H9 (cell line): ENCODE measurements at places on chromosomes 1 and 21. TPM values are rescaled to one million over a fixed set of nuclear protein-coding genes. Genes with fewer than 3 reads are reported as not detected.
A peak's percentile ranks its signal among the peaks of the same experiment; 100 is the strongest.

PLA2G2A gene
- 6.2 and 7.1 TPM in 2 replicates for total RNA-seq

DNA sequence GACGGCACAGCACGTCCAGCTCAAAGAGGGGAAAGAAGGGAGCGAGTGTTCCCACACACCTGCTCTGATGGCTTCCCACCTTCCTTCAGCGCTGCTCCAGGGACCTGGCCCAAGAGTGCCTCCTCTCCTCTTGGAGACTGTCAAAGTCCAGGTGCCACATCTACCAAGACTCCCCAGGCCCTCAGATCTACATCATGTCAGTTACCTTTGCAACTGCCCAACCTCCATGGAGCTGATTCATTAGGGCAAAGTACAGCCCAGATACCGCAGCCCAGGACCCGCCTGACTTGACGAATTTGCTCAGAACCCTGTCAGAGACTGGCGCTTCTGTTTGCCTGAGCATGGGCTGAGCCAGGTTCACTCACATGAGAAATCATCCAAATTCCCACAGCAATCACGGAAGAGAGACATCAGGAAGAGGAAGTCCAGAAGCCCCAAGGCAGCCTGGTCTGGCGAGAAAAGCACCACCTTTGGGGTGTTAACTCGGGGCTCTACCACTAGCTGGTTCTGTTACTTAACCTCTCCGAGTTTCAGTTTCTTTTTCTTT lies at the start of gene SEC16B:
Gene SEC16B, minus strand, starts transcription at position 234 of the 547 bp plus-strand sequence. CDS start 2,077 bp downstream, outside the sequence.
- H3K4me3 ChIP-seq: no peak within 1 kb of the TSS
- no peak within 1 kb of the TSS for H3K27ac ChIP-seq
- H3K4me1 ChIP-seq: no peaks in the 10 kb centered on the region
- H3K27me3 ChIP-seq: no peaks in the 10 kb centered on the region
- no peak for DNase-seq

- H3K4me1 ChIP-seq: peaks cover 2% of the 10 kb centered on the region; the same call in 1 of the 2 replicates
- peak; percentile 4 for DNase-seq
- no peaks in the 10 kb centered on the region for H3K36me3 ChIP-seq
- H3K4me3 ChIP-seq: no peak overlapping the region
- no peak overlapping the region for H3K27ac ChIP-seq
These were observed 51.2 kb upstream of the LRP8 start for GRCh38 chr1:53378932-53379661.

GRCh38 chr1:149927563-149928400 lies at the start of gene SF3B4:
SF3B4 (minus strand) TSS chr1:149927803; CDS start chr1:149927759, 44 bp downstream.
- H3K27ac ChIP-seq: peak within 1 kb of the TSS; percentile 91
- H3K4me1 ChIP-seq: peaks cover 2% of the 10 kb centered on the region; the same call in 1 of the 2 replicates
- peaks cover 33% of the 10 kb centered on the region for H3K36me3 ChIP-seq

FAM43B gene
- 0.20 and 0.22 TPM in 2 replicates for total RNA-seq

DNA sequence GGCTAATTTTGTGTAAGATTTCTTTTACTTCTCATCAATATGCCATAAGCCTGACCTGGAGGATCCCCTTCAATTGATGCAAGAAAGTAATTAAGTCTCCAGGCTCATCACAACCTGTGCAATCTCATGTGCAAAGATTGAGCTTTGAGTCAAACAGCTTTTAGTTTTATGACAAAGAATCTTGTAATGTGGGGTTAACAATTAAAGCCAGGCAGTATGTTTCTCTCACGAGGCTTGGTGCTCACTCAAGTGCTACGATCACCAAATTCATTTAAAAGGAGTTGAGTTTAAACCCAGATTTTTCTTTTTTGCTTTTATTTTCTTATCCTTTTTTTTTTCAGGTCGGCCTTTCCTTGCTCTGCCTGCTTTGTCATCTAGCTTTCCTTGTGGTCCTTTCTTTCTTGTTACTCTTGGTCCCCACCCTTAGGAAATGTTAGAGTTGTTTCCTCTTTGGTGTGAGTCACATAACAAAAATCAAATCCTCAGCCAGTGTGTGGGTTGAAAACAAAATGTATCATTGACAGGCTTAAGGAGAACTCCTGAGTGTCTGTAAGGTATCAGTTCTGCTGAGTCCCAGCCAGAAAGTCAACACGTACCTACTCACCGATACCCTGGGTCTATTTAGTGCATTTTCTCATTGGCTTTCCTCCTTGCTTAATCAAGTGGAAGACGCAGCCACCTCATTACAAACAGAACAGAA lies 1037.2 kb downstream of the ADGRL2 start:
- H3K27ac ChIP-seq: no peak overlapping the region
- H3K36me3 ChIP-seq: no peaks in the 10 kb centered on the region; the same call in 1 of the 2 replicates
- no peaks in the 10 kb centered on the region for H3K4me1 ChIP-seq
- H3K27me3 ChIP-seq: no peaks in the 10 kb centered on the region
- DNase-seq: no peak
- no peak overlapping the region for H3K4me3 ChIP-seq

DNA sequence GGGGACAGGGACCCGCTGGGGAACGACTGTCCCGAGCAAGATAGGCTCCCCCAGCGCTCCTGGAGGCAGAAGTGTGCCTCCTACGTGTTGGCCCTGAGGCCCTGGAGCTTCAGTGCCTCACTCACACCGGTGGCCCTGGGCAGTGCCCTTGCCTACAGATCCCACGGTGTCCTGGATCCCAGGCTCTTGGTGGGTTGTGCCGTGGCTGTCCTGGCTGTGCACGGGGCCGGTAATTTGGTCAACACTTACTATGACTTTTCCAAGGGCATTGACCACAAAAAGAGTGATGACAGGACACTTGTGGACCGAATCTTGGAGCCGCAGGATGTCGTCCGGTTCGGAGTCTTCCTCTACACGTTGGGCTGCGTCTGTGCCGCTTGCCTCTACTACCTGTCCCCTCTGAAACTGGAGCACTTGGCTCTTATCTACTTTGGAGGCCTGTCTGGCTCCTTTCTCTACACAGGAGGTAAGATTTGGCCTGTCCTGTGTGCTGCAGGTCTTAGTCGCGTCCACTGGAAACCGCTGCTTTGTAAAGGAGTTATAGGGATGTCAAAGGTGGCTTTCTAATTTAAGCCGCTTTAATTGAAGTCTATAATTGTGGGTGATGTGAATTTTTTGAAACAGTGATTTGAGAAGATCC lies 717 bp downstream of the UBIAD1 start:
- peaks cover 2% of the 10 kb centered on the region; the same call in 1 of the 2 replicates for H3K4me1 ChIP-seq
- peak overlapping the region; percentile 88 for H3K4me3 ChIP-seq
- peak; percentile 29 for DNase-seq
- no peaks in the 10 kb centered on the region for H3K27me3 ChIP-seq

GNG4 gene
- total RNA-seq: 32.2 and 34.4 TPM in 2 replicates

DNA sequence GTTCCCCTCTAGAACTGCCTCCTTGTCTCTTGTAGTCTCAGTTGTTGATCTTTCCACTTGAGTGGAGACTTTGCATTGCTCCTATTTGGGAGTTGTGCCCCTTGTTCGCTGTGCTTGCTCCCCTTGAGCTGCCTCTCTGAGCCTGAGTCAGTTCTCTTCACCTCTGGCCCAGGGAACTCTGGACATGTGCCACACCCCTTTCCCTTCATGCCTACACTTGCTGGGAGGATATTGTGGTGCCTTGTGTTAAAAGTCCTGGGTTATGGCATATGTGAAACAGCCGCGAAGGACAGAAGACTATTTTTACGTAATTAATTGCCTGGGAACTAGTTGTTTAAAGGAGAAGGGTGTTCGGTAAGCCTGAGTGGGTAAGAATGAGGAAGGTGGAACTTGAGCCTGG lies 32.2 kb upstream of the RPTN start:
- no peak overlapping the region for H3K4me3 ChIP-seq
- no peak for DNase-seq
- peaks cover 8% of the 10 kb centered on the region for H3K36me3 ChIP-seq
- no peak overlapping the region for H3K27ac ChIP-seq

- no peak within 1 kb of the TSS for H3K27ac ChIP-seq
- H3K36me3 ChIP-seq: no peaks in the 10 kb centered on the region
- H3K27me3 ChIP-seq: peaks cover 45% of the 10 kb centered on the region
- H3K4me3 ChIP-seq: peak within 1 kb of the TSS; percentile 81
- peak; percentile 74 for DNase-seq
These were observed at the start of gene EFNA3 for GRCh38 chr1:155078469-155079209. EFNA3 (plus strand) TSS chr1:155078837; CDS start chr1:155078942, 105 bp downstream.

SEC16B gene
- 0.70 and 0.83 TPM in 2 replicates for total RNA-seq

TSACC gene
- total RNA-seq: 2.3 and 2.4 TPM in 2 replicates

DNA sequence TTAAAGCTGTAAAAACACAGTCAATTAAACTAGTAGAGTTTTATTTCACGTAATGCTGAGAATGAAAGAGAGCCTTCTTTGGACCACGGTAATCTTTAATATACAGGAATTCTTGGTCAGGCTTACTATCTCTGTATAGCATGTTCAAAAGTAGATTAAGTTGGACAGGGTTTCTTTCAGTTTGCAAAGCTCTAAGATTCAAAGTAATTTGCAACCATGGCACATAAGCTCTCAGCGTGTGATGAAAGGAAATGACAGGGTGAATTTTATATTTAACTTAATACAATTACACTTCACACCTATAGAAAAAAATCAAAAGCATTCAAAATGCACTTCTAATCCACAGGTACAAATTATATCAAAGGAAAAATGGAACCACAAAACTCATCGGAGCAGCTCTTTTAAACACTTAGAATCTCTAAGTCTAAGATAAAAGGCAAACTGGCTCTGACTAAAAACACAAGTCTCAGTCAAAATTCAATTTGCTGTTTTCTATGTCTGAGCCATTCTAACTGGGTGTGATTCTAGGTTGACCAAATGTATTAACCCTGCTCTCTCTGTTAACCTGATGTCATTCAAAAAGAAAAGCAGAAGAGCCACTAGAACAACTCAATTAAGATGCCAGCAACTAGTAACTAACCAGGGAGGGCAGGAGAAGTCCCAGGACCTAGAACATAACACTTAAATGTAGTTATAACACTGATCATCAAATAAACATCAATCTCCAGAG lies 147.7 kb downstream of the RERE start:
- H3K27me3 ChIP-seq: no peaks in the 10 kb centered on the region
- H3K4me1 ChIP-seq: peaks cover 15% of the 10 kb centered on the region
- no peak overlapping the region for H3K4me3 ChIP-seq
- no peak overlapping the region for H3K27ac ChIP-seq
- no peaks in the 10 kb centered on the region for H3K36me3 ChIP-seq

MAB21L3 gene
- not detected in 2 replicates for total RNA-seq

DNA sequence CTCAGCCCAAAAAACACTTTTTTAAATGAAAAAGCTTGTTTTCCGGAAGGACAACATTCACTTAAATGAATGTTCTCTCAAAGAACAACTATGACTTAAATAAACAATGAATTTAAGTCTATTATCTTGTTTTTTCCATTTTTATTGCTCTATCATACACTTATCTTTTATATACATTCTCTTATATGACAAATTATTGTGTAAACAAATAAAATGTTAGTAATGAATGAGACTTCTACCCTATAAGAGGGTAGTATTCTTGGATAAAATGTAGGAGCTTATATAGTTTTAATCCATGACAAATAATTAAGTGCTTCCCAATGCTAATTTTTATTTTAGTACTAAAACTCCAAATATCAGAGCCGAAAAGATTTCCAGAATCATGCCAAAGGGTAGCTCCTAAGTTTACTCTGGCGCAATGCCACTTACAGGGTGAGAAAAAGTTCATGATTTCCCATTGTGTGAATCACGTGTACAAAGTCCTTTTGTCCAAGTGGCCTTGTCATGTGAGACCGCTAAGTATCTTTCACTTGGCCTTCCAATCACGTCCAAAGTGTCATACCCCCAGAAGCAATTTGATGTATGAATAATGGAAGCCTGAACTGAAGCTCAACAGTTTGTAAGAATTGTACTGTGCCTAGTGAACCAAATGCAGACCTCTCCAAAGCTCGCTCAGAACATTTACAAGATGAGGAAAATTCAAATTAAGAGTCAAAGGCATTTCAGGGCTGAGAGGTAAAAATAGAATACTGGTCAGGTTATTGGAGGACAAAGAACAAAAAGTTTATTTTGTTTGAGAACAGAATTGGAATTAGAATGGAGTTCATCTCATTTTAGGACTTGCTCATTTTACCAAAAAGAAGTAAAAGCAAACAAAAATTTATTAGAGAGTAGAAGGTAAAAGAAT lies 56.6 kb upstream of the C1orf21 start:
- no peaks in the 10 kb centered on the region for H3K36me3 ChIP-seq
- no peak for DNase-seq
- H3K4me1 ChIP-seq: no peaks in the 10 kb centered on the region
- H3K4me3 ChIP-seq: no peak overlapping the region

GRCh38 chr1:151472856-151473731 lies 13.8 kb upstream of the POGZ start:
- DNase-seq: peak; percentile 56
- no peaks in the 10 kb centered on the region for H3K36me3 ChIP-seq
- no peaks in the 10 kb centered on the region for H3K27me3 ChIP-seq
- peak overlapping the region; percentile 76 for H3K4me3 ChIP-seq
- H3K4me1 ChIP-seq: no peaks in the 10 kb centered on the region
- H3K27ac ChIP-seq: no peak overlapping the region

DNA sequence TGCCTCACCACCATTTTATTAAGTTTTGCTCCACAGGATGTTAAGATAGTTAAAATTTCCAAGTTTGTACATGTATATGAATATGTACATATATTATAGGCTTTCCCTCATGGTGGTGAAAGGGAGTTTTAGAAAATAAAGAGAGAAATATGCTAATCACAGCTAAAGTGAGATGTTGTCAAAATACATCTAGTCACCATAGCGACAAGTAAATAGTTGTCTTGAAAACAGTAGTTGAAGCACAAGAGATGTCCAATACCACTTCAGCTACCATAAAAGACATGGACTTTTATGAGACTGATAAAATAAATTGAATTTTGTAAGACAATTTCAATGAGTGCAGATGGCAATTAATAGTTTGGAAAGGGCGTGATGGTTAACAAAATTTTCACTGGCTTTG lies 1600.0 kb downstream of the BRINP3 start:
- no peaks in the 10 kb centered on the region for H3K27me3 ChIP-seq
- DNase-seq: no peak
- no peak overlapping the region for H3K27ac ChIP-seq
- no peak overlapping the region for H3K4me3 ChIP-seq

DNA sequence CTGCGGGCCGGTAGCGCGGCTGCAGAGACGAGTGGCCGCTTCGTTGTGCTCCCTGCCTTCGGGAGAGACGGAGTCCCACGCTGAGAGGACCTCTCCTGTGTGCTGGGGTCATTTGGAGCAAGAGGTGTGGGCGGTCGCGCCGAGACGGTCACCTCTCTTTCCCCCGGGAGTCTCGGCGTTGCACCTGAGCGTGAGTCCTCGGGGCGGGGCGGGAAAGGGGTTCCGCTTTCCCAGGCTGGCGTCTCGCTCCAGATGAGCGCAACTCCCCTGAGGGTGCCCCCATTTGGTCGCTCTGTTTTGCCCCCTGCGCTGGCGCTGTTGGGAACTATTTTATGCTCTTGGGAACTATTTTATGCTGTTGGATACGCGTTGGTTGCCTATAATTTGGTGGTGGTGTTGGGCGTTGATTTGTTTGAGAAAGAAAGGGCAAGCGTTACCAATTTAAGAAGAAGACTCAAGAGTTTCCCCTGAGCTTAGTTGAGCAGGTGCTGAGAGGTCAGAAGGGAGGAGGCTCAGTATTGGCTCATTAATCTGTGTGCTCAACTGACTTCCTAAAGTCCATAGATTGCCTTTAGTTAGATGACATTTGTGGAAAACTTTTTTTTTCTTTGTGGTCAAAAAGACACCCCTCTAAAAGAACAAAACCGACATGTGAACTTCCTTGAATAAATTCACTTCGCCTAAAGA lies 683 bp downstream of the LRRC8B start:
- no peak for DNase-seq
- H3K4me1 ChIP-seq: peaks cover 5% of the 10 kb centered on the region; the same call in 1 of the 2 replicates
- peak overlapping the region; percentile 89 for H3K4me3 ChIP-seq

BSND gene
- total RNA-seq: 0.17 and 0.35 TPM in 2 replicates
